ENCODE measurements at places on chromosomes 3 and 15. TPM values are rescaled to one million over a fixed set of nuclear protein-coding genes. Genes with fewer than 3 reads are reported as not detected.

Gene ADAMTS17
- 3.6 TPM for total RNA-seq

Gene TF
- 22.7 TPM for total RNA-seq

Gene C3orf20
- not detected for total RNA-seq

- no peak for DNase-seq
Observed at GRCh38 chr3:13282986-13283876, 136.9 kb downstream of the NUP210 start.

GRCh38 chr3:23923786-23924185, 6.9 kb downstream of the RPL15 start:
- no peak for DNase-seq

Gene FANCD2OS
- total RNA-seq: not detected

DNA sequence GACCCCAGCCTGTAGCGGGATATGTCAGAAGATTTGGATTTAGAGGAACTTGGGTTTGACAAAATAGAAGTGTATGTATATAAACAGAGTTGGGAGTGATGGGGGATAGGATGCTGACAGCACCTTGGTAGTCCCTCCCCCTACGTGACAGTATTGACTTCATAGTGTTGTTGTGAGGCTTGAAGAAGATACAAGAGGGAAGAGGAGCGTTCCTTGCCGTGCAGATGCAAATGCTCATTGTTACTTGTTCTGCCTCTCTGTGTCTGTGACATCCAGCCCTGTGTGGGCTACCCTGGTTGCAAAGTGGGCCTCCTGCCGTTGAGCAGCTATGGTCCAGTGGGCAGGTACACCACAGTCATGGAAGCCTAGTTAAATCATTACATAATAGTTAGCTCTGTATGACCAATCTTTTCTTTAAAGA, 45.0 kb downstream of the SMAD3 start:
- DNase-seq: no peak

DNA sequence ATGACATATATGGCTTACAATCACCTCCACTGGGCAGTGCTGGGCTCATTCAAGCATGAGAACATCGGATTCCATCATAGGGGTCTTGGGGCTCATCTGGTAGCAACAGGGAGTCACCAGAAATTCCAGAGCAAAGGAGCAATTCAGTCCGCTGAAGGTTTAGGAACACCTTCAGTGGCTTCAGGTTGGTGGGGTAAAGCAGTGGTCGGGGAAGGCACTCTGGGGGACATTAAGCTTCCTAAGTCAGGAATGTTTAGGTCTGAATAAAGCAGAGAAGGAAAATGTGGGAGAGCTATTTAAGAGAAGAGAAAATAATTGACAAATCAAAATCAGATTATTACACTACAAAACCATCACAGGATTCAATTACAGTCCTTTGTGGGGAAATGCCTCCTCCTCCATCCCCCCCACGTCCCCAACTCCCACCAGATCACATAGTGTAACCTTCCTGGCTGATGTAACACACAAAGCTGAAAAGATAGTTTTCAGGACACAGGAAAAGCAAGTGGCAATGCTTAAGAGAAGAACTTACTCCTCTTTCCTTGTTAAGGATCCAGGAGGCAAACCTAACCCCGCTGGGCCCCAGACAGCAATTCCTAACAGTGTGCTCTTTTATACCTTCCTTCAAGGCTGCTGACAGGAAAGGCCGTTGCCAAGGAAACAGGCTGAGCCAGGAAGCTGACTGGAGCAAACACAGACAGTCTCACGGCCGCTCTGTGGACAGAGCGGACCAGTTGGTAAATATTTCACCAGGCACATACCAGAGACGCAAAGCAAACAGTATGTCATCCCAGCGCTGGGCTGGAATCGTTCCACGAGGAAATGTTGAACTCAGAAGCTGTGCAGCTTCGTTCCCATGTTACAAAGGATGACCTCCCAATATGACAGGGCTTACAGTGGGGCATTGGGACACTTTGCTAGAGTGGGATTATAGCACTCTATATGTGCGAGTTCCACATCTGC, 57.5 kb upstream of the LMCD1 start:
- peak; percentile 96 for DNase-seq

- no peak for DNase-seq
Observed at GRCh38 chr3:93961026-93961425, 12.7 kb downstream of the PROS1 start.

All from mucosa of gallbladder (tissue), 1 donor.